ENCODE measurements at places on chromosomes 3 and 15.
A peak's percentile ranks its signal among the peaks of the same experiment; 100 is the strongest.

GRCh38 chr3:57646723-57647122 lies 46.2 kb downstream of the DENND6A start:
- H3K4me3 ChIP-seq = peak overlapping the region; percentile 42
- peaks cover 5% of the 10 kb centered on the region for H3K4me1 ChIP-seq
- peaks cover 47% of the 10 kb centered on the region for H3K36me3 ChIP-seq
- H3K27me3 ChIP-seq = no peaks in the 10 kb centered on the region

DNA sequence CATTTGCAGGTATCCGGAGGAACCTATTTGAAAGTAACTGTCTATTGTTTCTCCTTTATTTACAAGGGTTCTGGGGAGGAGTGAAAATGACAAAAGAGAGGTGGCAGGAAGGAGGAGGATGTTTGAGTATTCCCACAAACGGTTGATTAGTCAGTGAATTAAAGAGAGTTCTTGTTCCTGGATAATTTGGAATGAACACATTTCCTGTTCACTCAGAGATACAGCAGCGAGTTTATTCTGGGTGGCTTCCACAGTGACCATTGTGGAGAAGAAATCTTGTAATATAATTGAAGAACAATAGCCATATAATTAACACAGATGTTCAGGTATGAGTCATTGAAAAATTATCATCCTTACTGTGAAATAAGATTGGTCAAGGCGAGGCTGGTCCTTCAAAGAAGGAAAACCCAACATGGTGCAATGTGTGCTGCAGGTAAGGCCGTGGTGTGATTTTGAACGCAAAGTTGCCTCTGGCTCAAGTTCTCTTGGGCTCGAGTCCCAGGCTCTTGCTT lies 77.3 kb downstream of the NFKBIZ start:
- H3K4me3 ChIP-seq = no peak overlapping the region
- H3K4me1 ChIP-seq = peaks cover 5% of the 10 kb centered on the region
- no peak for DNase-seq
- no peak overlapping the region for H3K27ac ChIP-seq

- no peaks in the 10 kb centered on the region for H3K36me3 ChIP-seq
- no peak overlapping the region for H3K4me3 ChIP-seq
- H3K27me3 ChIP-seq = no peaks in the 10 kb centered on the region
- no peak overlapping the region for H3K27ac ChIP-seq
Observed at GRCh38 chr3:18635215-18635614, 210.1 kb upstream of the SATB1 start.

DNA sequence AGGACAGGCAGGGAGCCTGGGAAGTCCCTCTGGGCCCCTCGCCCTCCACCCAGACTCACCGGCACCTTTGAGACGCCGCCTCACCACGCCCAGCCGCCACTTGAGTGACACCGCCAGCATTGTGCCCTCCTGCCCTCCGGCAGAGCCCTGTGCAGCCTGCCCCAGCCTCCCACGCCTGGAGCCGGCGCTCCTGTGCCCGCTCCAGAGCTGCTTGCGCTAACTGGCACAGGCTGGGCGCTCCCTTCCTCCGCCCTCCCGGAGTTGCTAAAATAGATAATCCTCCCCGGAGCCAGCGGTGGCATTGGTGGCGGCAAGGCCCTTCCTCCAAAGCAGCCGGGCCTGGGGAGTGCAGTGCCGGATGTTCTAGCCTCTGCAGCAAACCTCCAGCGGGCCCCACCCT lies 15.7 kb upstream of the GRIP2 start:
- peaks cover 14% of the 10 kb centered on the region for H3K27me3 ChIP-seq
- H3K27ac ChIP-seq = no peak overlapping the region
- peaks cover 14% of the 10 kb centered on the region for H3K4me1 ChIP-seq
- DNase-seq = no peak

- H3K36me3 ChIP-seq = no peaks in the 10 kb centered on the region
- no peak overlapping the region for H3K27ac ChIP-seq
- H3K27me3 ChIP-seq = peaks cover 7% of the 10 kb centered on the region
- no peak overlapping the region for H3K4me3 ChIP-seq
- no peak for DNase-seq
Observed at GRCh38 chr3:53491276-53491675, 3.1 kb upstream of the CACNA1D start.

- H3K27ac ChIP-seq = no peak overlapping the region
- peaks cover 12% of the 10 kb centered on the region for H3K4me1 ChIP-seq
- H3K4me3 ChIP-seq = no peak overlapping the region
- DNase-seq = no peak
Observed at GRCh38 chr3:134559591-134559990, 73.7 kb downstream of the CEP63 start.

DNA sequence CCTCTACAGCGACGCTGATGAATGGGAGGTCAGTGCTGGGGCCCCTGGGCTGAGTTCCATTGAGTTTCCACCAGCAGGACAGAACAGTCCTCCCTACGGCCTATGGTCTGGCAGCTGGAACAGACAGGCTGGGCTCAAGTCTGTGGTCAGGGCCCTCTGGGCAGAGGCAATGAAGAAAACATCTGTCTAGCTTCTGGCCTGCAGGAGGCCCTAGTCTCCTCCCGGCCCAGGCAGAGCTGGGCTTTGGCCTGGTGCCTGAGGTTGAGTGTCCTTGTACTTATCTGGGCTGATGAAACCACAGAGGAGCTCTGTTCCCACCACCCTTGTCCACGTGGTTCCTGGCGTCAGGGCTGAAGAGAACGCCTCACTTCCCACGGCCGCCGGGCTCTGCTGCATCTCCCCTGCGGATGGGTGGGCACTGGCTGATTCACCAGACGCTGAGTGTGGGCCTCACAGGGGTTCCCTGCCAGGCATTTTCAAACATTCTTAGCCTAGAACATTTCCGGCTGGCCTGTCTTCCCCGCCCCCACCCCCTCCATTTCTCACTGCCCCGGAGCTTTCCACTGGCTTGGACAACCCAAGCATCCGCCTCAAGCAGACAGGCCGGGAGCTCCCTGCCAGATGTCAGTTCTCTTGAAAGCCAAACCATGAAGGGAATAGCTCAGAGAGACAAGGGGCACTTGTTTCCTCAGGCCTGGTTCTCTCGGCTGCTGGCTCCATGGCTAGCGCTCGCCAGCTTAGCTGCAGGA lies 20.3 kb downstream of the PPCDC start:
- H3K27ac ChIP-seq = no peak overlapping the region
- peaks cover 20% of the 10 kb centered on the region for H3K36me3 ChIP-seq
- H3K4me3 ChIP-seq = no peak overlapping the region

- H3K27ac ChIP-seq = no peak overlapping the region
- no peaks in the 10 kb centered on the region for H3K36me3 ChIP-seq
- H3K4me3 ChIP-seq = no peak overlapping the region
- DNase-seq = no peak
- H3K27me3 ChIP-seq = no peaks in the 10 kb centered on the region
Observed at GRCh38 chr3:190385731-190386688, 2.0 kb upstream of the CLDN16 start.

- H3K27me3 ChIP-seq = no peaks in the 10 kb centered on the region
- no peak overlapping the region for H3K27ac ChIP-seq
- no peak overlapping the region for H3K4me3 ChIP-seq
- no peaks in the 10 kb centered on the region for H3K36me3 ChIP-seq
- no peak for DNase-seq
- no peaks in the 10 kb centered on the region for H3K4me1 ChIP-seq
Observed at GRCh38 chr3:14077310-14077709, 47.4 kb downstream of the CHCHD4 start.

GRCh38 chr3:110815008-110815583 lies 256.5 kb upstream of the NECTIN3 start:
- no peak overlapping the region for H3K4me3 ChIP-seq
- DNase-seq = no peak
- peak overlapping the region; percentile 80 for H3K27ac ChIP-seq
- H3K4me1 ChIP-seq = peaks cover 11% of the 10 kb centered on the region
- H3K36me3 ChIP-seq = no peaks in the 10 kb centered on the region

- no peaks in the 10 kb centered on the region for H3K4me1 ChIP-seq
- H3K4me3 ChIP-seq = no peak overlapping the region
- peaks cover 2% of the 10 kb centered on the region for H3K27me3 ChIP-seq
- no peak for DNase-seq
- H3K27ac ChIP-seq = no peak overlapping the region
Observed at GRCh38 chr3:119548341-119548740, 11.1 kb downstream of the CD80 start.

DNA sequence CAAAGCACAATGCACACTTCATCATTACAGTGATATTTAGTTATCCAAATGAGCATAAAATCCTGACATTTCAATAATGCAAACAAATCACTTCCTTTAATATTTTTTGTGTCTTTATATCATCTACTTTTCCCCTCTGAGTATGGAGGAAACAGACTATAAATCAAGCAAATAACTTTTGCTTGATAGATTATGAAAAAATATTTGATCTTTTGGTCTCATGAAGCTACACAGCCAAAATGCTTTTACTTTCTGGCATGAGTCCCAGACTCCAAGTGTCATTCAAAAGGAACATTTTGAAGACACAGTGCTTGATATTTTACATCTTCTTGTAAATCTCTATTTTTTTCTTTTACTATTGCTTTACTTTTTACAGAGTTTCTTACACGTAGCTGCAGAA lies 215.3 kb upstream of the ROBO1 start:
- no peak overlapping the region for H3K4me3 ChIP-seq
- peaks cover 5% of the 10 kb centered on the region for H3K4me1 ChIP-seq
- H3K36me3 ChIP-seq = no peaks in the 10 kb centered on the region
- DNase-seq = no peak
- no peak overlapping the region for H3K27ac ChIP-seq
- no peaks in the 10 kb centered on the region for H3K27me3 ChIP-seq

DNA sequence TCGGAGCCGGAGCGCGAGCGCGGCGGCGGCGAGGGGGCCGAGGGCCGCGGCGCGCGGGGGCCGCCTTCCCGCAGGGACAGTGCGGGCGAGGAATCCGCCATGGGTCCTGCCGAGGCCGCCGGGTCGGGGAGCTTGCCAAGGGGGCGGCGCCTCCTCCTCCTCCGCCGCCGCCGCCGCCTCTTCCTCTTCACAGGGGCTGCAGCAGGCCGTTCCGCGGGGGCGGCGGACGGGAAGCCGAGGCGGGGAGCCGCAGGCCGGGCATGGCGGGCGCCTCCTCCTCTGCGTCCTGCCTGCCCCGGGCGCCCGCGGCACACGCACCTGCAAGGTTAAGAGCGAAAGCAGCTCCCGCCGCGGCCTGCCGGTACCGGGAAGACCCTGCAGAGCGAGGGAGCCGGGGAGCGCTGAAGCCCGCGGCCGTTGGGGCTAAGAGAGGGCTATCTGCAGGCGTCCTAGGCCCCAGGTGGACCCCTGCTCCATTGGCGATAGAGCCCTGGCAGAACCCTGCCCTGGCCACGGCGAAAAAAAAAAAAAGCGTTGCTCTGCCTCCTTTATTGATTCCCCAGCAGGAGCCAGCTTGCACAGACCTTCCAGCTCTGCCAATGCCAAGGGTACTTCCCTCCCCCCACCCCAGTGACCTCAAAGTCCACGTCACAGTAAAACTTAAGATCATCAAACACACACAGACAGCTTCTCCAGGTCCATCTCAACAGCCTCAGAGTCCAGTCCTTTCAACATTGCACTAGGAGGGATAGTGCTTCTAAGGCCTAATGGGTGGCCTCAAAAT lies at the start of gene LYSMD2:
TSS of gene LYSMD2 (minus strand) at position 134 of the 784 bp plus-strand sequence. CDS start at position 101, 33 bp downstream.
- peaks cover 24% of the 10 kb centered on the region for H3K36me3 ChIP-seq
- peak within 1 kb of the TSS; percentile 68 for H3K27ac ChIP-seq
- peaks cover 9% of the 10 kb centered on the region for H3K27me3 ChIP-seq
- peaks cover 33% of the 10 kb centered on the region for H3K4me1 ChIP-seq
- peak; percentile 61 for DNase-seq

DNA sequence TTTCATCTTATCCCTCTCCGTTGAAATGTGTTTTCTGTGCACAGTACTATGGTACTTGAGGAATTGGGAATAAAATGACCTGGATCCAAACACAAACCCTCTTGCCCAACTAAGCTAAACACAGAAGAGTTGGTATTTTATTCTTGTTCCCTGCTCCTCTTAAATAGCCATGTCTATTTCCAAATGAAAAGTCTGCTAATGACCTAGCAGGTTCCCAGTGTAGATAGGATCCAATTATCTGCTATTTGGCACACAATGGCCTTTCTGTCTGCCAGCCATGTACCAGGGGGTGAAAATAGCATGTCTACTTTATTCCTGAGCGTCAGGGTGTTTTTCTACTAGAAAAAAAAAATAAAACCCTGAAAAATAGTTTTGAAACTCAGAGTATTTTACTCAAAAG lies 657.0 kb upstream of the NAALADL2 start:
- H3K4me1 ChIP-seq = peaks cover 5% of the 10 kb centered on the region
- H3K27me3 ChIP-seq = peaks cover 1% of the 10 kb centered on the region
- no peaks in the 10 kb centered on the region for H3K36me3 ChIP-seq
- no peak overlapping the region for H3K27ac ChIP-seq

GRCh38 chr3:9736831-9737230 lies 5.3 kb downstream of the BRPF1 start:
- no peak overlapping the region for H3K27ac ChIP-seq
- H3K36me3 ChIP-seq = peaks cover 55% of the 10 kb centered on the region
- no peak overlapping the region for H3K4me3 ChIP-seq
- peaks cover 11% of the 10 kb centered on the region for H3K27me3 ChIP-seq
- DNase-seq = no peak

DNA sequence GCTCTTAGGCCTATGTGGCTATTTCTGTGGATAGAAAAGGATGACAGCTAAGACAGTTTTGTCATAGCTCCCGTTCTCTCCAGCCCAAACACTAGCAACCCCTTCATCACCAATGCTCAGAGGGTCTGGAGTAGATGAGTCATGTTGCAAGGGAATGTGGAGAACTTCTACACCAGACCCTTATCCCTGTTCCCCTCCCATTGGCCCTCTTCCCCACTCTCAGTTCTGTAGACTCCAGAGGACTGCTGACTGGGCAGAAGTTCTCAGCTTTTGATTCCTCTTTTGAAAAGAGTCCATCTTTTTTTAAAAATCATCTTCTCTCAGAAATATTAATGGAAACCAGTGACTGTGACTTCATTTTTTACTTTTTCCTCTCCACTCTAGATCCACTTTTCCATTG lies 2.4 kb upstream of the MYZAP start:
- no peak overlapping the region for H3K4me3 ChIP-seq
- H3K27ac ChIP-seq = no peak overlapping the region
- peaks cover 3% of the 10 kb centered on the region for H3K27me3 ChIP-seq
- H3K4me1 ChIP-seq = peaks cover 35% of the 10 kb centered on the region

GRCh38 chr3:119034256-119035013 lies at the start of gene IGSF11:
Gene IGSF11 (minus strand): TSS chr3:119034846. CDS start chr3:119034582, 264 bp downstream.
- H3K36me3 ChIP-seq = peaks cover 4% of the 10 kb centered on the region
- H3K27ac ChIP-seq = peak within 1 kb of the TSS; percentile 50
- peak; percentile 81 for DNase-seq
- peaks cover 4% of the 10 kb centered on the region for H3K27me3 ChIP-seq
- peak within 1 kb of the TSS; percentile 90 for H3K4me3 ChIP-seq
- H3K4me1 ChIP-seq = no peaks in the 10 kb centered on the region

- no peak for DNase-seq
- no peak overlapping the region for H3K27ac ChIP-seq
- H3K4me3 ChIP-seq = no peak overlapping the region
- peaks cover 10% of the 10 kb centered on the region for H3K4me1 ChIP-seq
- H3K27me3 ChIP-seq = no peaks in the 10 kb centered on the region
- H3K36me3 ChIP-seq = peaks cover 4% of the 10 kb centered on the region
Observed at GRCh38 chr3:185807445-185808068, 17.3 kb downstream of the IGF2BP2 start.

DNA sequence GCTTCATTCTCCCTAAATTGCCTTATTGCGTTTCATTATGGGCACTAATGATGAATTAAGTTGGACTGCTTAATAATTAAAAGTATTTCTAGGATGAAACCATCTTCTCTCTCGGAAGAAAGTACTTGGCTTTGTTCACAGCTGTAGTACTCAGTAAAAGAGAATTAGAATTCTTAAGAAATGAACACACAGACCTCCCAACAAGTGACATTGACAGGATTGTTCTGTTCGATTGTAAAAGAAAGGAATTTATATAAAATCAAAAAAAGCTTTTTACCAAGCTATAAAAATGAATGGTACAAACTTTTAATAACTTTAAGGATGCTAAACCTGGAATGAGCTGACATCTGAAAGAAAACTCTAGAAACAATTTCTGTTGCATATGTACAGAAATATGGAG lies 416.4 kb upstream of the THRB start:
- no peak overlapping the region for H3K4me3 ChIP-seq
- no peak for DNase-seq
- H3K27ac ChIP-seq = no peak overlapping the region
- H3K27me3 ChIP-seq = no peaks in the 10 kb centered on the region
- no peaks in the 10 kb centered on the region for H3K4me1 ChIP-seq
